Memory B cell (primary cell): ENCODE measurements at places on chromosomes 6 and 20.
A peak's percentile ranks its signal among the peaks of the same experiment; 100 is the strongest.

- H3K27me3 ChIP-seq: no peaks in the 10 kb centered on the region
- DNase-seq: no peak
- peaks cover 7% of the 10 kb centered on the region for H3K4me1 ChIP-seq
- H3K4me3 ChIP-seq: no peak overlapping the region
- H3K27ac ChIP-seq: no peak overlapping the region
These were observed 12.1 kb upstream of the SERINC3 start for GRCh38 chr20:44533928-44534327.

- H3K4me1 ChIP-seq: no peaks in the 10 kb centered on the region
- peaks cover 7% of the 10 kb centered on the region for H3K27me3 ChIP-seq
- H3K4me3 ChIP-seq: no peak overlapping the region
- H3K36me3 ChIP-seq: no peaks in the 10 kb centered on the region
These were observed 86.0 kb downstream of the MYB start for GRCh38 chr6:135267085-135267484.

DNA sequence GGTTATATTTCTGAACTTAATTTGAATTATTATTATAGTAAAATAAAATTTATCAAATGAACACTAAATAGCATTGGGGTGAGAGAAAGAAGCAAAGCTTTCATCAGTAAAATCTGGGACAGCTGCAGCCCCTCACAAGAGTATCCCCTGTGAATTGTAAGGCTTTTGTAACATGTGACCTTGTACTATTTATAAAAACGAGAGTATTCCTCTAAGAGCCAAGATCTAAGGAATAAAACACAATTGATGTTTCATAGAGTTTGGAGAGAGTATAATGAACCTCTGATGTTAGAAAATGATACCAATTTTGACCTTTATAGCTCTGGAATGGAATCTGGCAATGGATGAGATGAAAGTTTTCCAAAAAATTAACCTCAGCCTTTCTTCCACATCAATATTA is 617.2 kb upstream of the ID4 start:
- H3K4me3 ChIP-seq: no peak overlapping the region
- H3K27ac ChIP-seq: no peak overlapping the region
- H3K4me1 ChIP-seq: no peaks in the 10 kb centered on the region
- no peaks in the 10 kb centered on the region for H3K36me3 ChIP-seq
- no peak for DNase-seq

GRCh38 chr6:6810727-6811126 is 222.2 kb downstream of the LY86 start:
- no peaks in the 10 kb centered on the region for H3K27me3 ChIP-seq
- H3K4me3 ChIP-seq: peak overlapping the region; percentile 89
- peaks cover 28% of the 10 kb centered on the region for H3K4me1 ChIP-seq
- peak overlapping the region; percentile 95 for H3K27ac ChIP-seq
- DNase-seq: no peak

DNA sequence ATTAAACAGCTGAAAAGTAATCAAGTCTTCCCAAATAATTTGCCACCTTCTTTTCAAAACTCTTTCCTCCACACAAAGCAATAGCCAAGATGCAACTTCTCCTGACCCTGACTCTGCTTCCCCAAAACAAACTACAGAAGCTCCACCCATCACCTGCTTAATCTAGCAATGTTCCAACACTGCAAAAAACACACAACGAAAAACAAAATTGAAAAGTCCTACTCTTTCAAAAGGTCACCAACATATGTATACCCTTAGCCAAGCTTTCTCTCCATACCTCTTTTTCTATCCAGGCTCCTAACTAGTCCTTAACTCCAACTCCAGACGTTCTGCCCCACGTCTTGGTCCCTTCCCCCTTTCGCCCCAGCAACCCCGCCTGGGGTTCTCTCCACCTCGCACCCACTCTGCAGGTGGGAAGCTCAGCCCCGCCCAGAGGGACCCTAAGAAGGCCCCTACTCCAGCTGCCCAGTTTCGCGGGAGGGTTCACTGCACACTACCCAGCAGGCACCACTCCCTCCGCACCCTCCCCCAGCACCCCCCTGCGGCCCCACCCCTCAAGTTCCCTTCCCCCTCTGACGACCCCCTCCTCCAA is 717 bp downstream of the CSNK2A1 start:
- peak overlapping the region; percentile 0 for H3K27ac ChIP-seq
- H3K27me3 ChIP-seq: no peaks in the 10 kb centered on the region
- H3K36me3 ChIP-seq: peaks cover 8% of the 10 kb centered on the region
- peak overlapping the region; percentile 96 for H3K4me3 ChIP-seq
- peaks cover 36% of the 10 kb centered on the region for H3K4me1 ChIP-seq

DNA sequence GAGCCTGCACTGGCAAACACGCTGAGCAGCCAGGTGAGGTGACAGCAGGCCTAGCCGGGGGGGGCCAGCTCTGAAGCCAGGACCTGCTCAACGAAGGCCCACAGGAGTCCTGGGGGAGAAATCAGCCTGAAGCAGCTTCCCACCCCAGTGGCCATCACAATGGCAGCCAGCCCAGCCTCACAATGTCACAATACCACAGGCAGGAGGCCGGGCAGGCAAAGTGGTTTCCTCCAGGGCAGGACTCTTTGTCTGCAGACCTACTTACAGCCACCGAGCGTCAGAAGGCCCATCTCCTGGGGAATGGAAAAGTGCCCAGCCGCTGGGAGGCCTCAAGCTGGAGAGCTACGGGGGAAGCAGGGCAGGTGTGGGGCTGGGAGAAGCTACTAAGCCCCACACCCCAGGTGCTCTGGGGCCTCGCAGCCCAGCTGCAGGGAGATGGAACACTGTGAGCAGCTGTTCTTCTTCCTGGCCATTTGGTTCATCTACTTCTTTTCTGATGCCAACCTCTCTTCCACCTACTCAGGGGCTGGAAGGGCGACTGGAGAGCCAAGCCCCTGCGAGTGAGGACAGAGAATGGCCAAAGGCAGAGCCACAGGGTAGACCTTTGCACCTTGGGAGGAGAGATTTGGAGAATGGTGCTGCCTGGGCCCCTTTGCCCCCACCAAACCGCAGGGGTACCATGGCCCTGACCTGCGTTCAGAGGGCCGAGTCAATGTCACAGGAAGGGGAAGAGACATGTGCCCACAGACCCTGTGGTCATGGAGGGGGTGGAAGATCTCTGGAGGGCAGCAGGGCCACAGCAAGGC is 22.3 kb upstream of the AVP start:
- H3K27me3 ChIP-seq: peaks cover 1% of the 10 kb centered on the region
- peaks cover 10% of the 10 kb centered on the region for H3K36me3 ChIP-seq
- H3K4me1 ChIP-seq: peaks cover 7% of the 10 kb centered on the region
- no peak overlapping the region for H3K4me3 ChIP-seq
